ENCODE measurements at places on chromosomes 2 and 18.
A peak's percentile ranks its signal among the peaks of the same experiment; 100 is the strongest.

- DNase-seq: no peak
These were observed 757.5 kb upstream of the TMEFF2 start for GRCh38 chr2:192952245-192952644.

GRCh38 chr18:36411745-36412168 is 114.2 kb downstream of the FHOD3 start:
- peak; percentile 64 for DNase-seq

DNA sequence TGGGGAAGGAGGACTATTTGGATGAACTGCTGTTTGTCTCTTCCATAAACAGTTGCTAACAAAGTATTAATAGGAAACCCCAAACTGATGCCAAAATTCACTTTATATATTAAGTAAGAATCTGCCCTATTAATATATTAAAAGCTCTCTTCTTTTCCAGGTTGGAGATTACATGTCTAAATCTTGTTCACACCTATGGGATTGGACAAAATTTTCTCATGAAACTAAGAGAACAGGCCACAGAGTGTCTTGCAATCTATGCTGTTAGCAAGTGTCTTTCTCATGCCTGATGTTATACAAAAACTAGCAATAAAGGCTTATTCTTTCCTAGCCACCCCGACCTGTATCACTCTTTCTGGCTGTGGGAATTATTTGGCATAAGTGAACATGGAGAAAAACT is 18.3 kb downstream of the ZEB2 start:
- DNase-seq: no peak

DNA sequence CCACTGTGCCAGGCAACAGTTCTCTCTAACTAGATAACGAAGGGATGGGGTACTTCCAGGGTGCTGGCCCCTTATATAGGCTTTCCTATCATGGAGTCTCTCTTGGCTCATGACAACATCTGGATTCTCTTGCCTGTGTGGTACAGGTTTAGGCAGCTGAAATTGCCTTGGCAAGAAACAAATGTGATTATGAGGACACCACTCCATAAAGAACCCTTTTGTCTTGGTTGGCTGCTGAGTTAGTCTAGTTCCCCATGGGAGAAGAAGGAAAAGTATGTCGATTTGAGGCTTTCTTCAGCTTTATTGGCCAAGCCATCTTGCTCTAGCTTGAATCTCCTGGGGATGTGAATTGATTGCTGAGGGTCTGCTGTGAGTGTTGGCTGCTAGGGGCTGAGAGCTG is 76.3 kb upstream of the ZCCHC2 start:
- no peak for DNase-seq

DNA sequence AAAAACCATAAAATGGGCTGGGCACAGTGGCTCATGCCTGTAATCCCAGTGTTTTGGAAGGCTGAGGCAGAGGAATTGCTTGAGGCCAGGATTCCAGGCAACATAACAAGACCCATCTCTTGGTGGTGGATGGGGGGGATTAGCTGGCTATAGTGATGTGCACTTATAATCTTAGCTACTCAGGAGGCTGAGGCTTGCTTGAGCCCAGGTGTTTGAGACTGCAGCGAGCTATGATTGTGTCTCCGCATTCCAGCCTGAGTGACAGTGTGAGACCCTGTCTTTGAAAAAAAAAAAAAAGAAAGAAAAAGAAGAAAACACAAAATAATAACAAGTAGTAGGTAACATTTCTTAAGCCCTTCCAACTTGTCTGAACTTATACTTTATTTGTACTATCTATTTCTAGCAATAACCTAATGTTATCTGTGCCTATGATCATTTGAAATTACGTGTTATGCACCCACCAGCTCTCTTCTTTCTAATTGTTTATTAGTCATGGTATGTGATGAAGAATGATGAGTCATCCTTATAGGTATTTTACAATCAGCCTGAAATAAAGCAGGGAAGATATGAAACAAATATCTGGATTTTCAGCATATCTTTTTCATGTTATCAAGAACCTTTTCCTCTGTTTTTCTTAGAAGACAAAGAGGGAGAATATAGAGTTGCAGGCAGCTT is 129.3 kb upstream of the UNC80 start:
- DNase-seq: peak; percentile 14

DNA sequence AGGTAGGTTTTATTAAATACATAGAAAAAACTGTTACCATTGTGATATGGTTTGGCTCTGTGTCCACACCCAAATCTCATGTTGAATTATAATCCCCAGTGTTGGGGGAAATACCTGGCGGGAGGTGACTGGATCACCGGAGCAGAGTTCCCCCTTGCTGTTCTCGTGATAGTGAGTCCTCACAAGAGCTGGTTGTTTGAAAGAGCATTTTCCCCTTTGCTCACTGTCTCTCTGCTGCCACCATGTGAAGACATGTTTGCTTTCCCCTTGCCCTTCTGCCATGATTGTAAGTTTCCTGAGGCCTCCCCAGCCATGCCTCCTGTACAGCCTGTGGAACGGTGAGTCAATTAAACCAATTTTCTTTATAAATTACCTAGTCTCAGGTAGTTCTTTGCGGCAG is 352.7 kb upstream of the SLC39A10 start:
- peak; percentile 19 for DNase-seq

- DNase-seq: peak; percentile 62
These were observed 158.0 kb upstream of the RBMS1 start for GRCh38 chr2:160651416-160652200.
